Activated CD8-positive, alpha-beta memory T cell treated with anti-CD3 and anti-CD28 coated beads for 4 hours (primary cell): ENCODE measurements at places on chromosomes 4 and X.

GRCh38 chr4:76755756-76756155 is 142.2 kb downstream of the SOWAHB start:
- no peak for DNase-seq

- no peak for DNase-seq
Measured at GRCh38 chr4:54228056-54228527, 1.0 kb upstream of the PDGFRA start.

- no peak for DNase-seq
Measured at GRCh38 chrX:810186-810585, 179.6 kb downstream of the SHOX start.

- no peak for DNase-seq
Measured at GRCh38 chr4:54572152-54572542, 85.6 kb upstream of the KIT start.

DNA sequence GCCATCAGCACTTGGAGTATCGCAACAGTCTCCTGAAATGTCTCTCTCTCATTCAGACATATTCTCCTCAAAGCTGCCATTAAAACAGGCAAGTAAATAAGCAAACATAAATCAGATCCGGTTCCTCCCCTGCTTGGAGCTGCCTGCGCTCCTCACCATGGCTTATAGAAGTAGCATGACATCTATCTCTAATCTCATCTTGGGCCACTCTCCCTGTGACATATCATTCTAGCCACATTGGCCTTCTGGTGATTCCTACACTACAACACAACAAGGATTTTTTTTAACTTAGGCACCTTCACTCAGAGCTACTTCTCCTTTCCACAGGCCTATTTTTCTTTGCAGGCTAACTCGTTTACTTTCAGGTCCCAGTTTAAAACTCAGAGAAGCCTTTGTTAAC is 387.9 kb downstream of the ARHGAP24 start:
- no peak for DNase-seq
